IMR-90 (cell line): ENCODE measurements at places on chromosomes 11 and 22.

- peak; percentile 71 for DNase-seq
These were observed 8.0 kb downstream of the VSTM5 start for GRCh38 chr11:93842461-93842860.

DNA sequence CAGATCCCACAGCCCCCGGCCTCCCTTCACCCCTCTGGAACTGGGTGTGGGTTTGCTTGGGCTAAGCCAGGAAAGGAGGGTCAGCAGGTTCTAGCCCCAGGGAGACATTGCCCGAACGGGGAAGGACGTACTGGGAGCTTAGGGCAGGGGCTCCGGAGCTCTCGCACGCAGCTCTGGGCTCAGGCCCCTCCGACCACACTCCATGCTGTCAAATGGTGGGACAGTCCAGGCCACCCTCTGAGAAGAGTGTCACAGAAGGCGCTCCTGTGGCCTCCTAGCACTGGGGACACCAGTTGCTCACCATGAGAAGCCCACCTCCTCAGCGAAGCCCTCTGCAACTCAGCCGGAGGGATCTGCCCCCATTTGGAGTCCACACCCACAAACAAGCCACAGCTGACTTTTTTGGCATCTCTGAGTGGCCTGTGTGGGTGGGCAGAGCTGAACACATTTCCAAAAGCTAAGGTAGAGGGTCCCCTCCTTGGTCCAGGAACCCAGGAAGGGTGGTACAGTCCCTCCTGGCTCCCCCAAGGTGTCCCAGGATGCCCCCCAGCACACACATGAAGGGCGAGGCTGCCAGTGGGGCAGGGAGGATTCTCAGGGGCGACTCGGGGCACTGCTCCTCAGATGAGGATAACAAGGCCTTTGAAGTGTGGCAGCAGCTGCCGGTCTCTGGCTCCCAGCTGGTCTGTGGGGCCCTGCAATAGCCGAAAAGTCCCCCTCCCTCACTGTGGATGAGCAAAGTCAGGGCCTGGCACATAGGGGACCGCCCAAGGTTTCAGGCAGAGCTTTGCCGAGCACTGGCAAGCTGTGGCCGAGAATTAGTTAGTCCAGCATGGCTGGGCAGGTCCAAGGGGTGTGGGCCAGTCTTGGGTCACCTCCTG, 13.0 kb upstream of the TEF start:
- DNase-seq: no peak

DNA sequence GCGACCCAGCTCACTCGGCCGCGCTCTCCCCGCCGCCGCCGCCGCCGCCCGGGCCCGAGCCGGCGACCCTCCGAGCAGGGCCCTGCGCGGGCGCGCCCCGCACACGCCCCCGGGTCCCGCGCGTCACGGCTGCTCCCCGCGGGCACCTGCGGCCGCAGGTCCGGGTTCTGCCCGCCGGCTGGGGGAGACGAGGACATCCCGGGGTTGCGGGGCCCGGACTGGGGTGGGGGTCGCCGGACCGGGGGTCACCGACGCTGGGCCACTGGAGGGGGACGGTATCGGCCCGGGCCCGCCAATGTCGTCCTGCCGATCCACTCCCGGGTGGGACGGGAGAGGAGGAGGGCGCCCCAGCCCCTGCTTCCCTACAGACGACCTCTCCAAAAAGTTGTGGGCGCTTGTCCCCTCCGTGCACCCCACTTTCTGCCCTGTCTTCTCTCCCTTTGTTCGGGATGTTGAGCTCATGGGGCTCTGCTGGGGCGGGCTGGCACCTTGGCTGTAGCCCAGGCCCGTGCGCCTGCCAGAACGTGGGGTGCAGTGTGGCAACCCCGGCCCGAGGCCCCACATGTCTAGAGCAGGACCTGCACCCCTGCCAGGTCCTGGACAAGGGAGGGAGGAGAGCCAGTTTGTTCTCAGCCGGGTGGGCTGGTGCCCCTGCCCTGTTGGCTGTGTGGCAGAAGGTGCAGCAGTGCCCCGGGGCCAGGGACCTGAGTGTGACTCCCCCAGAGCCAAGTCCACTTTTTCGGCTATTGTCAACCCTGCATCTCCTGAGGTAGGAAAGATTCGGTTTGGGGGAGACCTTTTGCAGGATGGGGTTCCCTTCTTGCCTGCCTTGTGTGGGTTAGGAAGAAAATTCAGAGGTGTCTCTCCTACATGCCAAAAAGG, 40.2 kb upstream of the CELSR1 start:
- DNase-seq: no peak

DNA sequence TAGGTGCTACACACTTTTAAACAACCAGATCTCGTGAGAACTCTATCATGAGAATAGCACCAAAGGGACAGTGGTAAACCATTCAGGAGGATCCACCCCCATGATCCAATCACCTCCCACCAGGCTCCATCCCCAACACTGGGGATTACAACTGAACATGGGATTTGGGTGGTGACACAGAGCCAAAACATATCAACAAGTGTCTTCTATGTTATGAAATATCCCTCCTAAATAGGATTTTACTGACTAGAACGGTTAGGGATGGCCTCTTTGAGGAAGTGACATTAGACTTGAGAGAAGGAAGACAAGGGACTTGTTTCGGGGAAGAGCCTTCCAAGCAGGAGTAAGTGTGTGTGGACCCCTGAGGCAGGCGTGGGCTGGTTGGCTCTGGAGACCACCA, 11.9 kb upstream of the MRPL11 start:
- DNase-seq: no peak

GRCh38 chr11:67999201-67999629, 4.7 kb downstream of the UNC93B1 start:
- no peak for DNase-seq

GRCh38 chr11:113311536-113311935, 2.8 kb upstream of the TTC12 start:
- peak; percentile 18 for DNase-seq

GRCh38 chr11:71281831-71282230, 29.5 kb upstream of the SHANK2 start:
- no peak for DNase-seq
